Glutamatergic neuron (in vitro differentiated cells): ENCODE measurements at places on chromosomes 1 and 21.

DNA sequence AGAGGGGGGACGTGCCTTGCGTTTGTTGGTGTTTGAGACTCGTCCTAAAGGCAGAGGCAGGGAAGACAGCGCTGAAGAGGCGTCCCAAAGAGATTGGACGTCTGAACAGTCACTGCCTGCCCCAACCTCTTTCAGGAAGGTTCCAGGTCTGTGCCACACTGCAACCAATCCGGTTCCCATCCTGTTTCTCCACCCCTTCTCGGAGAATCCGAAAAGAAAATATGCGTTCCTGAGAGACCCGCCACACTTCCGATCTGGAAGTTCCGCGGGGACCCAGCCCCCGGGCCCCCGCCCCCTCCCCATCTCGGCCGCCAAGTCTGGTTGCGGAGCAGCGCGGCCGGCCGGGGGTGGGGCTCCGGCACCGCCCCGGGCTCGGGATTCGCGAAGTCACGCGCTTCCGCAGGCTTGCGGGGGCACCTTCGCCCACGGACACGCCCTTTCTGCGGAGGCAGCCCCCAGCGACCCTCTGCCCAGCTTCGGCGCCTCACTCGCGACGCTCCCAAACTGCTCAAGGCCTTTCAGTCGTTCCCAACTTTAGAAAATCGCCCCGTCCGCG, 124.5 kb upstream of the DPYD start:
- peak; percentile 23 for DNase-seq

DNA sequence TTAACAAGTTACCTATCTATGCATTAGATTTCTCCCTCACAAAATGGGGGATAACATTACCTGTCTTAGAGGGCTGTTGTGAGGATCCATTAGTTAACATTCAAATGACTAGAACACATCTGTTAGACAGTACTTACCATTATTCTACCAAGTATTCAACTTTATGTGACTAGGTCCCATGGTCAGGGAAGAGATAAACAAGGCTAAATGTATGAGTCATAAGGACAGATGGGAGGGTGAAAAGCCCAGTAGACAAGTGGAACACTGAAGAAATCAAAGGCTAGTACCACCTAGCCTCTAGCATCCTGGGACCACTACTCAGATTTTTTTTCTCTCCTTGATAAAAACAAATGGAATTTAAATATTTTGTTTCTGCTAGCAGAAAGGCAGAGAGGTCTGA, 9.0 kb upstream of the VHLL start:
- no peak for DNase-seq

GRCh38 chr1:15256584-15256983, 9.6 kb downstream of the FHAD1 start:
- DNase-seq = no peak

GRCh38 chr21:19914028-19914427, 1084.2 kb upstream of the NCAM2 start:
- DNase-seq = no peak

- no peak for DNase-seq
Measured at GRCh38 chr1:40789661-40790430, 6.3 kb downstream of the KCNQ4 start.
